ENCODE measurements at places on chromosomes 16 and 17. TPM values are rescaled to one million over a fixed set of nuclear protein-coding genes. Genes with fewer than 3 reads are reported as not detected.

The NPIPA2 gene
- 3.8 TPM for total RNA-seq

The CCL3 gene
- total RNA-seq = 2.4 TPM

The STAT5B gene
- total RNA-seq = 99.8 TPM

The ADGRG1 gene
- total RNA-seq = 5.8 TPM
